ENCODE measurements at places on chromosomes 1 and 21. TPM values are rescaled to one million over a fixed set of nuclear protein-coding genes. Genes with fewer than 3 reads are reported as not detected.
A peak's percentile ranks its signal among the peaks of the same experiment; 100 is the strongest.

DNA sequence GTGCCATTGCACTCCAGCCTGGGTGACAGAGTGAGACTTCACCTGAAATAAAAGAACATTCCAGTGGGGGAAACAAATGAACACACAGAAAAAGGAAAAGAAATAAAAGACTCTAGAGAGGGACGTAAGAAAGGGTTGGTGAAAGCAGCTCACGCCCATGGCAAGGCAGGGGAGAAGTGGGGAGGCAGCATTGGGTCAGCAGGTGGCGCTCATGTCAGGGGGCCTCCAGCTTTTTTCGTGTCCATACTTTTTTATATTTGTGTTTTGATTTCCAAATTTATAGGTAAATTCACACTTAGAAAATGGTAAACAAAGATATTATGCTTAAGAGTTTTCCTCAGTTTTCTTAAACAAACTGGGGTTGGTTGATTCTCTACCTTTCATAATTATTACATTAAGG, 45.5 kb downstream of the VPS13D start:
- DNase-seq: peak; percentile 36

- DNase-seq: peak; percentile 8
Measured at GRCh38 chr21:44940116-44940631, 345 bp downstream of the SLX9 start.

GRCh38 chr1:9606948-9607347, 18.2 kb downstream of the TMEM201 start:
- no peak for DNase-seq

Gene XPR1
- 44.5 TPM for total RNA-seq

GRCh38 chr1:183694066-183694465, 41.0 kb upstream of the APOBEC4 start:
- no peak for DNase-seq

Gene UTS2
- not detected for total RNA-seq
